Fibroblast of the aortic adventitia (primary cell): ENCODE measurements at places on chromosomes 13 and 19.

DNA sequence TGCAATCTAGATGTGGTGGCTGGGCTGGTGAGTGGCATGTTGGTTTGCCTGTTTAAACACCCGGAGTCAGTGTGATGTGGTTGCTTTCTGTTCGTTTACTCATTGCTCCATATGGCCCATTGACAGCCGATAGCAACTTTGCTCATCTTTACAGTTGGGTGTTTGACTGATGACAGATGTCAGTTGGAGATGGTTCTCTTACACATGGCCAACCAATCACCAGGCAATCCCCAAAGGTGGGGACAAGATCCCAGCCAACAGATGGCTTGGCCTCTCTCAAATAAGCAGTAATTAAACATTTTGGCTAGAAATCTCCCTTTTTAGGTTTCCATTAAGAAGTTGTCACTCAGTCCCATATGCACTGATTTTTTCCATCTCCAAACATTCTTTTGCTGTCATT, 497.1 kb upstream of the ARGLU1 start:
- DNase-seq: no peak

- DNase-seq: no peak
Measured at GRCh38 chr19:54282686-54283470, 2.0 kb upstream of the LILRB2 start.

- DNase-seq: no peak
Measured at GRCh38 chr13:44730099-44730498, 154.0 kb upstream of the TSC22D1 start.

DNA sequence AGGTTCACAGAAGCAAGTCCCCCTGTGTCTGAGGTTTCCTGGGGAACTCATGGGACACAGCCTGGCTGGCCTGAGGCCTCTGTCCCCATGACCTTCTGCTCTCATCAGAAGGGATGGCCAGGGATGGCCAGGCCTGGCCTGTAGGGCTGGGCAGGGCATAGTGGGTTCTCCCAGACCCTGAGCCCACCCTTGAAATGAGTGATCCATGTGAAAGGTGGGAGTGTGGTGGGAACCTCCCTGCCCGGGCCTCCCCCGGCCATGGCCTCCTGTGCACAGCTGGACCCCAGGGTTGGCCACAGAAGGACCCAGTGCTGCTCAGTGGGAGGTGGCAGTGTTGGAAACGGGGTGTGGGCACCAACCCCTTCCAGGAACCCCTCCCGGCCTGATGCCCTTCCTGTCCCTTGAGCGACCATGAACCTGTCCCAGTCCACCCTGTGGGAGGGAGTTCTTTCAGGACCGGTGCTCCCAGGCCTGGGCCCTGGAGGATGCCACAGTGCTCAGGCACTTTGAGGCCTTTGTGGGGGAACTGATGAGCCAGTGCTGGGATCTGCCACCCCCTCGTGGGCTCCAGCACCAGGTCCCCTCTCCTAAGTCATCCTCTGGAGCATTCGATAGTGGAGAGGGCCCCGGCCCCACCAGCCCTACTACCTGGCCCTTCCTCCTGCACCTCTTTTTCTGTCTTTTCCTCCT, 15.5 kb upstream of the ZNF14 start:
- DNase-seq: no peak

- DNase-seq: no peak
Measured at GRCh38 chr19:31519256-31519655, 170.0 kb upstream of the TSHZ3 start.

DNA sequence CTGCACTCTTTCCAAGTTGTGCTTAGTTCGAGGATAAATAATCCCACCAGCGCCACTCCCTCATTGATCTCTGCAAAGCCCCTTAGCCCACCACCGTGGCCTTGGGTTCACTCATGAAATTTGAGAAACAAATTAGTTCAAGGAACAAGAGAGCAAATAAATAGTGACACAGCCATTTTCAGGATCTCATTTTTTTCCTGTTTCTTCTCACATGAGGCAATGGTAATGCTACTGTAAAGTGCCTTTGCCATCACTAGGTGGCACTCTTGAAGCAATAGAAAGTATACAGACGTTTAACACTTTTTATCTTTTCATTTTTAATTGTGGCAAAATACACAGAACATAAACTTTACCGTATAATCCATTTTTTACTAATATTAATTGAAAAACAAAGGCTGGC, 76.8 kb upstream of the ZNF835 start:
- DNase-seq: no peak
